Posterior vena cava (tissue), 2 donors: ENCODE measurements at places on chromosomes 5 and 9. TPM values are rescaled to one million over a fixed set of nuclear protein-coding genes. Genes with fewer than 3 reads are reported as not detected.

DNA sequence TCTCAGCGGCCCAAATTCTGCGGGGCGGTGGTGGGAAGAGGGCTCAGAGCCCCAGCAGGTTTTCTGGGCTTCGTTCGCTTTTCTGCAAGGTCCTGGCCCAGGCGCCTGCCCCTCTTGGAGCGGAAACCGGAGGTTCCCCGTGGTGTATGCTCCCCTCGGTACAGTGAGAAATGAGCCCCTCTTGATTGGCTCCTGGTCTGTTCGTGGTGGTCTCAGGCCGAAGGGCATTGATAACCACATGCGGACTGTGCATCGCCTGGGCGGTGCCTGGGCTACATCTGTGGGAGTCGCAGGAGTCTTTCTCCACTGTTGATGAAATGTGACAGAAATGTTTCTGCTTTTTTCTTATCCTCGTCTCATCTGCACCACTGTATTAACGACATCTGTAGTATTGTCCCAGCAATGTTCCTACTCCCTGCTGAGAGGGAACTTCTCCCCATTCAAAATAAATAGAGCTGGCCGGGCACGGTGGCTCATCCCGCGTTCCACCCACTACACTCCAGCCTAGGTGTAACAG is 682 bp downstream of the MAN1B1 start:
- no peak for DNase-seq

DNA sequence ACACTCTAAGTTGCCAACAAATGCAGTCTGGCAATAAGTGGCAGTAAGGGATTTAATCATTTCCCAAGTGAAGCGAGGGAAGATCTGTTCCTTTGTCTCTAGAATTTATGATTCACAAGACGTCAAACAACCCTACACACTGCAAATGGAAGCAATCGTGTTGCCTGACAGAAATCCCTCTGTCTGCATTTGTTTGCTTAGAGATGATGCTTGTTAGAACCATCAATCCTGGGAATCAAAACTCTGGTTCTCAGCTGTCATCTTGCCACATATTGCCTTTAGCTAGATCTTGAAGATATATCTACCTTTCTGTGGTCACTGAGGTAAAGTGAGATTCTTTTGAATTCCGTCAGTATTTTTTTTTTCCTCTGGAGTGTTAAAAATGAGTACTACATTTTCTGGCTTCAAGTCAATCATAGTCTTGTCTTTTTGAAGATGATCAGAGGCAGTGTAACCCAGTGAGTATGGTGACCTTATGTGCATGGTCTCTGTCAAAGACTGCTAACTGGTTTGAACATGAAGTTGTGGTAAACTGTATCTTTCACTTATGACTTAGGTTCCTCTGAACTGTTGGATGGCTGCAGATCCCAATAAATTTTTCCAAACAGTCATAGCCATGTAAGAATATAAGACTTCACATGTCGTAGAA is 106.4 kb upstream of the STARD4 start:
- no peak for DNase-seq

DNA sequence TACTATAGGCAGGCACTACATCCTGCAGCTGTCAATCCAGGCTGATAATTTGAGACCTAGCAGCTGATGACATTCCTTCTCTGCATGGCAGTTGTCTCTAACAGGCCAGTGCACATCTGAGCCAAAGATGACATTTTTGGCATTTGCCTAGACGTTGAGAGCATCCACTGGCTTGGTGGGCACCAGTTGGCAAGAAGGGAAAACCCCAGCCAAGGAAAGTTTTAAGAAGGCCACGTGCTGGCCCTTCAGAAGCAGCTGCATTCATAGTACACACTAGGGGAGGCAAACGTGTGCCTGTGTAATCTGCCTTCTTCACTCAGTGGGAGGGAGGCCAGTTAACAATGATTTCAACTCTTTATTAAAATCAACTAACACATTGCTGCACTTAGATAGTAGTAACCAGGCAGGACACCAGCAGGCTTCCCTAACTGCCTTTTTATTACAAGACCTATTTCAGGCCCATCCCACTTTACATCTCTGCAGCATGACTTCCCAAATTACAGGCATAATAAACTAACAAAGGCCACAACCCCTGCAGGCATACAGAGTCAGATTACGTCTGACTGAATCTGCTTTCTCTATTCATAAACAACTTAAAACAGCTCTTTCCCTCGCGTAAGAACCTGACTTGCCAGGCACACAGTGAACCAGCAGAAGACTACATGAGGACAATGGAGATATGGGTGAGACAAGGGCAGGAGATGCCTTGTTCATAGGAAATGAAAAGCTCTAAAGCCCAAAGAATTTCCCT is 576.3 kb downstream of the PDE4D start:
- no peak for DNase-seq

Gene OGN
- 64.0 TPM for total RNA-seq

GRCh38 chr5:2433086-2433485 is 318.4 kb downstream of the IRX2 start:
- DNase-seq, result no peak

GRCh38 chr5:174493530-174493929 is 230.9 kb upstream of the MSX2 start:
- DNase-seq, result no peak

- no peak for DNase-seq
These were observed 326.1 kb upstream of the IRX1 start for GRCh38 chr5:3269395-3270169.

Gene ACOT12
- total RNA-seq, result 0.14 TPM

Gene ZNF454
- 2.3 TPM for total RNA-seq

DNA sequence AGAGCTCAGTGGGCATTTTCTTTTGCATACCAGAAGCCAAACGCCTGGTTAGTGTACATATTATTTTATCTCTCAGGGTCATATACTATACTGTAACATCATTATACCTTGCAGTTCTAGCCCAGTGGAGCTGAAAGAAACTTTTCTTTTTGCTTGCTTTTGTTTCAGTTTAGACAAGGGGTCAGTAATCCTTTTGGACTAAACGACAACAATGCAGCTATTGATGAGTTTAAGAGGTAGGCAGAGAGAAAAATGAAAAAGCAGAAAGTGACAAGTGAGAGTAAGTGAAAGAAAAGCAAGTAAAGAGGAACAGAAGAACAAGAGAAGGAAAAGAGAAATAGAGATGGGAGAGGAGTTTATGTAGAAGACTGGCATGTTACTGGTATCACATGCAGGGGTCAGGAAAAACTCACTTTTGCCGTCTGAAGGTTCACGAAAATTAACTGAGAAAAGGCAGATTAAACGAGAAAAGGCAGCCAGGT is 47.4 kb upstream of the TENT2 start:
- DNase-seq, result no peak

Gene ZNF883
- 2.1 TPM for total RNA-seq

DNA sequence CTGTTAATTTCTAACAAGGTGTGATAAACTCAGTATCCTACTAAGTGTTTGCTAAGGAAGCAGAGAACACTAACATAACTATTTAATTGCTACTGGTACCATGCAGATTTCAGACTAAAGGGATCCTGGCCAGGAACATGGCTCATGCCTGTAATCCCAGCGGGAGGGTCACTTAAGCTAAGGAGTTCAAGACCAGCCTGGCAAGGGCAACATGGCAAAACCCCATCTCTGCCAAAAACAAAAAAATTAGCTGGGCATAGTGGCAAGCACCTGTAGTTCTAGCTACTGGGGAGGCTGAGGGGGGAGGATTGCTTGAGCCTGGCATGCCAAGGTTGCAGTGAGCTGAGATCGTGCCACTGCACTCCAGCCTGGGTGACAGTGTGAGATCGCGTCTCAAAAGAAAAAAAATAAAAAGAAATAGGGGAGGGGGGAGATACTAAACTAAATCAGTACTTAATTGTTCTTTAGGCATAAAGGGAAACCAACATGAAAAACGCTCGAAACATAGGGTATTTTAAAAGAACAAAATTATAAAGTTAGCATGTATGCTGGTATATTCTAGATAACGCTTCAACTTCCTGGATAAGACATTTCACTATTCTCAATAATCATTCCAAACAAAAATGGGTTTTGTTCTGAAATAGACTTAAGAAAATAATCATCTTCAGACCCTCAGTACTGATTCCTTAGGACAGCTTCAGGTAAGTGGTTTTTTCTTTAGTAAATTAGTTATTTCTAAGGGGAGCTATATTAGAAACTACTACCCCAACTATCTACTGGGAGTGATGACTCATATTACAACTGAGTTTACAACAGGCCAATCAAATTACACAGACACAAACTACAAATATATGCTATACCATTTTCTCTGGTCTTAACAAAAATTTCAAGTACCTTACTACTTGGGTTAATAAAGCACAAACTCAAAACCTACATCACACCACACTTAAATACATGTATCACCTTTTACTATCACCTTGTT is 3.5 kb downstream of the PANK3 start:
- no peak for DNase-seq

Gene TERT
- 0.14 TPM for total RNA-seq
